ENCODE measurements at places on chromosomes 16 and 17.

GRCh38 chr16:66600477-66600876 is 4.0 kb upstream of the CMTM3 start:
- no peak for DNase-seq

- no peak for DNase-seq
Observed at GRCh38 chr17:28279411-28279810, 39.6 kb upstream of the TMEM97 start.

GRCh38 chr16:55078699-55079410 is 148.2 kb downstream of the IRX5 start:
- DNase-seq, result no peak

- DNase-seq, result no peak
Observed at GRCh38 chr16:64184156-64184555, 937.7 kb downstream of the CDH11 start.

DNA sequence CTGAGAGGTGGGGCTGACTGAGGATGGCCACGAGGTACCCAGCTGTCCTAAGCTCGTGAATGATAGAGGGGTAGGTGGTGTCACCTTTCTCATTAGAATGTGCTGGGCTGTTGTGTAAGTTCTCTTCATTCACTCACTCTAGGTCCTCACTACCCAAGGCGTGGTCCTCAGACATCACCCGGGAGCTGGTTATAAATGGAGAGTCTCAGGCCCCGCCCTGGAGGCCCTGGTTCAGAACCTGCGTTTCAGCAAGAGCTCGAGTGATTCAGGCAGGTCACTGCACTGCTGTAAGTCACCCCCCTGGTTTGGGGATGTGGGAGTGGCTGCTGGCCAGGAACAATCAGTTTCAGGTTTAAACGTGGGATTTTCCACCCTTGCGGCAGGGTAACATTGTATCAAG is 139.8 kb downstream of the FOXL1 start:
- no peak for DNase-seq

DNA sequence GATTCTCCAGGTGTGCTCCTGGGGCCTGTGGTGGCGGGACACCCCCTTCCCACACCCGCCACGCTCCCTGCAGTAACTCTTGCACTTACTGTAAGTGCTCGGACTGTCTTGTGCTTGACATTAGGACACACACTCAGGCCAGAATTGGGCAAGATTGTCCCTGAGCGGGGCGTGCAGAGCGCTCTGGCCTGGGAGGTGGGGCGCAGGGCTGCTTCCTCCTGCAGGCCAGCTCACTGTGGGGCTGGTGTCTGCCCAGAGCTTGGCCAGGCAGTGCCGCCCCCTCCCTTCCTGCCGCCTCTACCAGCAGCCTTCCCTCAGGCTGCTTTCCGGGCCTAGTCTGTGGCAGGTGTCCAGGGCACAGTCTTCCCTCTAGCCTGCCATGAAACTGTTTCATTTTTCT is 6.1 kb upstream of the ATP6V0C start:
- DNase-seq, result no peak

GRCh38 chr17:65742403-65743307 is 181.2 kb upstream of the AXIN2 start:
- no peak for DNase-seq

GRCh38 chr16:2779978-2780898 is 3.2 kb upstream of the ELOB start:
- DNase-seq, result no peak

- no peak for DNase-seq
Observed at GRCh38 chr17:51857052-51857597, 301.4 kb downstream of the CA10 start.

DNA sequence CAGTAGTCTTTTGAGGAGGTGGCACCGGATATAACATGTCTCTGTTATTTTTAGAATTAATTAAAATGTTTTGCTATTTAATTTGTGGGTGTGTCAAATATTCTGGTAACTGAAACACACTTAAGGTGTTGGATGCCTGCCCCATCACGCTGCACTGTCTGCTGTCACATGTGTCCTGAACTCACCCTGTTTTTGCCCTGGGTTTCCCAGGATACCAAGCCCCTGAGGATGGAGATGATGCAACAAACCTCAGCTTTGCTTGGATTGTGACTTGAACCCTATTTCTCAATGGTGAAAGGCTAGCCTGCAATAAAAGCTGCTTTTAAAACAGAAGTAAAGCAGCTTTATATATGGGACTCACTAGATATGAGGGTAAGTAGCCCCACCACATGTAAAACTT is 11.5 kb upstream of the DUSP14 start:
- DNase-seq, result no peak

GRCh38 chr16:73057291-73058210 is 9.6 kb upstream of the ZFHX3 start:
- no peak for DNase-seq

DNA sequence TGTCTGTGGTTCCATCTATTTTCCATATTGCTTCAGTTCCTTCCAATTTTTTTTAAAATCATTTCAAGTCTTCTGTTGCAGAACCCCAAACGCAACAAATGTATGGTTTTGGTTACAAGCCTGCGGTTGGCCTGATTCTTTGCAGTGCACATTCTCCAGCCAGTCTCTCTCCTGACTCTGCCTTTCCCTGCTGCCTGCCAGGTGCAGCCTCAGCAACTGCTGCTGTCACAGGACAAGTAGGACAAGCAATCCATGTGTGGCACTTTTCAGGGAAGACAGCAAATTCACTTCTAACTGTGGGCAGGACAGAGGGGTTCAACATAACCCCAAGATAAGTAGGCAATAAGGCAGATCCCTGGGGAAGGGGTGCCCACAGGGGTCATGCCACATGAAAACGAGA is 24.2 kb downstream of the EMP2 start:
- DNase-seq, result no peak

DNA sequence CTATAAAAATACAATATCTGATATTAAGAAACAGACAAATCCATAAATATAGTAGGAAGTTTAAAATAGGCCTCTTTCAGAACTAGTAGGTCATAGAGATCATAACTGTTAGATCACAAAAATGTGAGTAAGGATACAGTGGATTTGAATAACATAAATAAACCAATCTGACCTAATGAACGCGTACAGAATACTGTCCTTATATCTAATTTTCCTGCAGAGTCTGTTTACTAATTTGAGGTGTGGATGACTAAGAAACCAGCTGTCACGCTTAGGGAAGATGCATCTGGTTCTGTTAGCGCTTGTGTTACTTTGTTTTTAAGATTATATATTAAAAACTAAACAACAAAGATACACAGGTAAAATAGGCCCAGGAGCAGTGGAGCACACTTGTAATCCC is 14.8 kb downstream of the CPD start:
- no peak for DNase-seq

DNA sequence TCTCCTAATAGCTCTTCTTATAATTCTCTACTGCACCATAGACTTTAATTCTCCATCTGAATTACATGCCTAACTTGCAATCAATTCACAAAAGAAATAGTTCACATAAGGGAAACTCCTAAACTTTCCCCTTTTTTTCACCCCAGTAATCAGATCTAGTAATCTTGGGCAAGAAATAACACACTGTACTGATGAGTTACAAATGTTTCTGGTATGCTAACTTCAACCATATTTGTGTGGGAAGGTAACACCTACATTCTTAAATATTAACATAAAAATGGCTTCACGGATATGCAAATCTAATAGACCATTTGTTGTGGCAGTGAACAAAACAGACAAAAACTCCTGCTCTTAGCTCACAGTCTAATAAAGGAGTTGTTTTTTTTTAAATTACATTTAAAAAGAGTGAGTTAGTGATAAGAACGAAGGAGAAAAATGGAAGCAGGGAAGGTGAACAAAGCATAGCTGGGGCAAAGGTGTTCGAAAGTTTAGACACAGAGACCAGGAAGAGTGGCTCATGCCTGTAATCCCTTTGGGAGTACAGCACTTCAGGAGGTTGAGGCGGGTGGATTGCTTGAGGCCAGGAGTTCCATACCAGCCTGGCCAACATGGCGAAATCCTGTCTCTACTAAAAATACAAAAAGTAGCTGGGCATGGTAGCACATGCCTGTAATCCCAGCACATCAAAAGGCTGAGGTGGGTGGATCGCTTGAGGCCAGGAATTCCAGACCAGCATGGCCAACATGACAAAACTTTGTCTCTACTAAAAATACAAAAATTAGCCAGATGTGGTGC is 34.8 kb downstream of the CMTM3 start:
- no peak for DNase-seq

- no peak for DNase-seq
Observed at GRCh38 chr17:48453447-48453846, 23.4 kb upstream of the SKAP1 start.

DNA sequence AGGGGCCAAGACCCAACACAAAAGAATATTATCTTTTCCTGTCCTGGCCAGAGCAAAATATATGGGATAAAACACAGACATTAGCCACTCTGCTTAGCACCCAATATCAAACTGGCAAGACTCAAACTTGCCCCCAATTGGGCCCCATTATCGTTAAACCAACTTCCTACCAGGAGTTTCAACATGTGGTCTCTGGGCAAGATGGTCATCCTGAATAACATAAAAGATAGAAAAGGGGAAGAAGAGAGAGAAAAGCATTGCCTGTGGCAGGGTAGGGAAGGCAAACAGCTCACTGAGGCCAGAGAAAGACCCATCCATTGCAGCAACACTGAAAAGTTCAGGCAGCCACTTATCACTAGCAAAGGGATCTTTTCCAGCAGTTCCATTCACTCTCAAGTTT is 502.1 kb downstream of the KIF2B start:
- DNase-seq, result no peak

DNA sequence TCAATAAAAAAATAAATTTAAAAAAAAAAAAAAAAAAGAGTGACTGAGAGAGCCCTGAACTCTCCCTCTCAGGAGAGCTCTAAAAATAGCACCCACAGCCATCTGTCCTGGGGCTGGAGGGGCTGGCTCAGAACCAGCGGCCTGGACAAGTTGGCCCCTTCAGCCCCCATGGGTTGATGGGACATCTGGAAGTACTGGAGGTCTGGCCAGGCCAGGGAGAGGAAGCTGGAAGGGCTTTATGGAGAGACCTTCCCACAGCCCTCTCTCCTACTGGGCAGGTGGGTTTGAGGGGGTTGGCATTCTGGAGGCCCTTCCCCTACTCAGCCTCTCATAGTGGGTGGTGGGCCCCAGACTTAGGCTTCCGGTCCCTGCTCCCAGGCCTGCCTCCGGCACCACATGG is 93.7 kb upstream of the TMEM97 start:
- DNase-seq, result no peak

DNA sequence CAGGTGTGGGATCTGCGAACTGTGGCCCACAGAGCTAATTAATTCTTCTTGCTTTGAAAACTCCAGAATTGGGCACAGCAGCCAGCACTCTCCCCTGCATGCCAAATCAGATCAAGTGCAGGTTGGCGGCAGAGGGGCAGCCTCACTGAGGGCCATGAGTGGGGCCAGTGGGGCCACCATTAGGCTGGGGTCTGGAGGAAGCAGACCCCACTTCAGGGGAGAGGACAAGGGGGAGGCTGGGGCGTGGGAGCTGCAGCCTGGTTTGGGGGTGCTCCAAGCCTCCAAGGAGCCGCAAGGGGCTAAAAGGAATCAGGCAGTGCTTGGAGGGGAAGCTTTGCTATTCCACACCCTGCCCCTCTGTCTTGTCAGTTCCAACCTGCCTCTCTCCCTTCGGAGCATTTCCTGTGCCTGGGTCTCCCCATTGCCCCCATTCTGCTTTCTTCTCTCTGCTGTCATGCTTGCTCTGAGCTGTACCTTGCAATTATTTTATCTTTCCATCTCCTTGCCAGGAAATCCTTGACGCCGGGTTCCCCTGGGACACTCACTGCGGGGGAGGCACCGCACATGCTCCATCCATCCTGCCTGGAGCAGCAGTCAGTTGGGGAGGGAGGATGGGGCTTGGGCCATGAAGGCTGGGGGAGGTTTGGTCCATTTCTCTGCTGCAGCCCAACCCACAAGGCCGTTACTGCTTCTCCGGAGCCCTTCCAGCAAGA is 3.3 kb upstream of the ABCC3 start:
- DNase-seq, result no peak

DNA sequence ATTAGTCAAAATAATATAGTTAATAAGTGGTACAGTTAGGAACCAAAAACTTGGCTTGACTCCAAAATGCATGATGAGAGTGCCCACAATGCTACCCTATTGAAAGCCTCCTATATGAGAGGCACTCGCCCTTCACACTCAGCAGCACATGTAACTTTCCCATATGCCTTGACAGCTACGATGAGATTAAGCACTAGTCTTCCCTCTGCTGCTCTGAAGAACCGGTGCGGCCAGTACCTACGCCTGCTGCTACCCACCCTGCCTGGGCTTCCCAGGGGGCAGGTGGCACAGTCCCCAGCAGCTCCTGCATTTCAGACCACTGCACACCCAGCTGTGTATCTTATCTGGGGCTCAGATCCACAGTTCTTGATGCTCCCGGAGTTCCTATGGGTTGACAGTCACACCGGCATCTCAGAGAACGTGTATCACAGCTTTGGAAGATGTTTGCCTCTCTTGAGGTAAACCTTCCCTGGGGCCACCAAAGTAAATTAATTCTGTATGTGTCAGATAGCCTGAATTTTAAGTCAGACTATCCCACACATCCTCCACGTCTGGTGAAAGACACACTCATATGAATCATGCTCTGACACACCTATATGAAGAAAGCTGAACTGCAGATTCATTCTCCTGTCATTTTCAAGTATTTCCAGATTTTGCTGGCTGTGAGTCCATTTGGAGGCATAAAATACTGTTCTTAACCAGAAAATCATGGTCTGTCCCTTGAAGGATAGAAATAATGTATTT is 77.8 kb downstream of the MYH10 start:
- DNase-seq, result no peak

DNA sequence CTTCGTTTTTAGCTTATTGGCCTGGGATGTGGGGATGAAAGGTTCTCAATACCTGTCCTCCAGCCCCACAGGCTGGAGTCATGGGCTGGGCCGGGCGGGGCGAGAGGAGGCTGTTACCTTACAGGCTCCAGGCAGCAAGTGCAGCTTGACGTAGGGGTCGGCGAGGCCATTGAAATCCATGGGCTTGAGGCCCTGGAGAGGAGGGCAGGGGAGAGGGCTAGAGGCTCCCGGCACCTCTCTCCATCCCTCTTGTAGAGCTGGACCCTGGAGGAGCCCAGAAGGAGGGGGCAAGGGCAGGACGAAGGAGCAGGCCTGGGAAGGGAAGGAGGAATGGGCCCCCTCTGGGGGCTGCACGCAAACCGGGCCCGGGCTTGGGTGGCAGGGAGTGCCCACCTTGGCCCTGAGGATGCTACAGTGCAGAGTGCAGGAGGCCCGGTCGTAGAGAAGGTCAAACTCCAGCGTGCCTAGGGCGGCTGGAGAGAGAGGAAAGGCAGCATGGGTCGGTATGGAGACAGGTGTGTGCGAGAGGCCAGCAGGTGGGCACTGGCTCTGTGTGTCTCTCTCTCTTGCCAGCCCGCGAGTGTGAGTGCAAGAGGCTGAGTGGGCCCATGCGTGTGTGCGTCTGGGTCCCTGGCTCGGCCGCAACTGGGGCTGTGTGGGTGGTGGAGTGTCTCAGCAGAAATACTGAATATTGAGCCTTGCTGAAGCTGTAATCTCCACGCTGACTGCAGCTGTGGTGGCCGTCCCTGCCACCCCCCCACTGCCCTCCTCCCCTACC is 1.6 kb downstream of the DOC2A start:
- DNase-seq, result no peak

- no peak for DNase-seq
Observed at GRCh38 chr16:83002351-83003334, 375.9 kb downstream of the CDH13 start.

- DNase-seq, result no peak
Observed at GRCh38 chr16:25487888-25488287, 203.9 kb upstream of the HS3ST4 start.
